Glomerular endothelial cell (primary cell): ENCODE measurements at places on chromosomes 2 and 18. TPM values are rescaled to one million over a fixed set of nuclear protein-coding genes. Genes with fewer than 3 reads are reported as not detected.

The GKN1 gene
- total RNA-seq = not detected in 2 replicates

The FOXI3 gene
- total RNA-seq = not detected in 2 replicates

The MYOM1 gene
- 0.15 and 0.41 TPM in 2 replicates for total RNA-seq

The SLC66A3 gene
- 23.3 and 41.5 TPM in 2 replicates for total RNA-seq

The TUBA3E gene
- not detected in 2 replicates for total RNA-seq

The GCG gene
- not detected in 2 replicates for total RNA-seq

The ATP6V1B1 gene
- not detected in 2 replicates for total RNA-seq

The SERPINB10 gene
- not detected in 2 replicates for total RNA-seq

The NGEF gene
- total RNA-seq = 0.19 and 0.47 TPM in 2 replicates

The PPM1B gene
- 15.5 and 16.3 TPM in 2 replicates for total RNA-seq

The RIT2 gene
- total RNA-seq = not detected in 2 replicates

The MRPL44 gene
- total RNA-seq = 36.1 and 38.6 TPM in 2 replicates

The SERPINB13 gene
- not detected in 2 replicates for total RNA-seq

The ABHD3 gene
- total RNA-seq = 3.1 and 4.3 TPM in 2 replicates

The LIPG gene
- total RNA-seq = 123 and 185 TPM in 2 replicates

The COL4A4 gene
- under 0.01 and 0.12 TPM in 2 replicates for total RNA-seq

The ABCB11 gene
- 0.18 TPM in 1 of 2 replicates, not detected in the other for total RNA-seq

The HJURP gene
- total RNA-seq = 4.3 and 7.9 TPM in 2 replicates

The EMILIN1 gene
- 3.5 and 7.3 TPM in 2 replicates for total RNA-seq
